Peyer's patch (tissue), 4 donors: ENCODE measurements at places on chromosomes 12 and 14. TPM values are rescaled to one million over a fixed set of nuclear protein-coding genes. Genes with fewer than 3 reads are reported as not detected.

DNA sequence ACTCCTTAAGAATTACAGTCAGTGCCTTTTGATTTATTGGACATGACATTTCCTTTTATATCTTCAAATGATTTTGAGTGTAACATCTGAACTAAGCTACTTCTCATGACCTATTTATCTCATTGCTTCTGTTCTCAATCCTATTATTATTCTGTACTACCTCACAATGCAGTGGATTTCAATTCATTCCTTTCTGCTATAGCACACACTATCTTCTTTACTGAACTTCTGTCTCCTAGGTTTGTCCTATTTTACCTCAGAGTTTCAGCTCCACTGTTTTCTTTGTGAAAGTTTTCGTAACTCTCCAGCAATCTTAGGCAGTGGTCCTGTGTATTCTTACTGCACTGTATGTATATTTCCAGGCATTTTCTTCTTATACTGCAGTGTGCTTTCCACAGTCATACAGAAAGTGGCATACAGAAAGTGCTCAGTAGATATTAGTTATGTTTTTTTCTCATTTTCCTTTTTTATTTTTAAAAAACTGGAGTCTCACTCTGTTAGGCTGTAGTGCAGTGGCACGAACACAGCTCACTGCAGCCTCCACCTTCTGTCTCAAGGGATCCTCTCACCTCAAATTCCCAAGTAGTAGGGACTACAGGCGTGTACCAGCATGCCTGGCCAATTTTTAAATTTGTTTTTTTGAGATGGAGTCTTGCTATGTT is 368.6 kb upstream of the RGS6 start:
- no peaks in the 10 kb centered on the region for H3K36me3 ChIP-seq
- H3K27ac ChIP-seq = no peak overlapping the region
- no peak overlapping the region for H3K4me3 ChIP-seq
- no peaks in the 10 kb centered on the region for H3K4me1 ChIP-seq
- no peak for DNase-seq
- H3K27me3 ChIP-seq = no peaks in the 10 kb centered on the region

DNAI7 gene
- total RNA-seq = not detected

GRCh38 chr14:50082308-50082742 is 34.0 kb downstream of the VCPKMT start:
- no peak for DNase-seq
- H3K36me3 ChIP-seq = no peaks in the 10 kb centered on the region
- no peak overlapping the region for H3K4me3 ChIP-seq
- H3K27me3 ChIP-seq = no peaks in the 10 kb centered on the region

SDS gene
- total RNA-seq = not detected

PRH2 gene
- not detected for total RNA-seq
